ENCODE measurements at places on chromosomes 1 and 21.

- DNase-seq, result no peak
Measured at GRCh38 chr1:42340093-42340492, 5.1 kb upstream of the FOXJ3 start.

DNA sequence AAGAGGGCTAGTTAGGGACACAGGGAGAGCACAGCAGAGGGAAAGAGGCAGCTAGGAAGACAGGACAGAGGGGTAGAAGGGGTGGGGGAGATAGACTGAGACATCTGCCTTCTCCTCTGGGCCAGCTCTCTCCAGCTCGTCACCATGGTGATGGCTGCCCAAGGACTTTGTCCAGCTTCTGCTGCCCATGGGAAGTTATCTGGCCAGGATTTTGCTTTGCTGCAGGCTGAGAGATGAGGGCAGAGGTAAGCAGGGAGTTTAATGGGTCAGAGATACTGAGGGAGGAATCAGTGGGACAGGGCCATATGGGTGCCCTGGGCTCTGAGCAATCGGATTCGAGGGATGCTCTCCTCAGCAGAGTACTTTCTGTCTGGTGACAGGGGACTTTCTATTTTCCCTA lies 34.5 kb upstream of the GPR37L1 start:
- no peak for DNase-seq

DNA sequence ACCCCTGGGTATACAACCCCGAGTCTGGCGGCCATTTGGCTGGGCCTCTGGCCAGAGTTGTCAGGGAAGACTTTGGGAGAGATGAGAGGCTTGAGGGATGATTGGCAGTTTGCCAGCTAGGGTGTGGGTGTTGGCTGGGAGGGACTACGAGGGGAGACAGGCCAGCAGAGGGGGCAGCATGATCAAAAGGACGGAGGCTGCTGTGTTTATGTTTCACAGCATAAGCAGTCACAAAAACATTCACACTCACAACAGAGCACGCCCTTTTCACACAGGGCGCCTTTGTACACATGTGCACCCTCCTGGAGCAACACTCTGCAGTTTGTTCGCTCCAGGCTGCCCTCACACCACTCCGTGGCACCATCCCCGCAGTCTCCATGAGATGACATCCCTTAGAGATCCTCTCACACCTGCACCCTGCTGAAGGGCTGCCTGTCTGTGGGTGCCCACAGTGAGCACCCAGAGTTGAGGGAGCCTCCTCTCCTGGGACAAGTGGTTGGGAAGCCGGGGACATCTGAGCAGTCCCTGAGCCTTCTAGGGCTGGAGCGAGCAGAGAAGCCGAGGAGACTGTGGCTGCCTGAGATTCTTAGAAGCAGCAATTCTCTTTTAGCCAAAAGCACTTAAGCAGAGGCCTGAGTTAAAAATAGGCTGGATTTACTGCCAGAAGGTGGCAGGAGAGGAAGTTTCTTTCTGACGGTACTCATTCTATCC lies 15.4 kb downstream of the EFNA3 start:
- DNase-seq, result no peak

DNA sequence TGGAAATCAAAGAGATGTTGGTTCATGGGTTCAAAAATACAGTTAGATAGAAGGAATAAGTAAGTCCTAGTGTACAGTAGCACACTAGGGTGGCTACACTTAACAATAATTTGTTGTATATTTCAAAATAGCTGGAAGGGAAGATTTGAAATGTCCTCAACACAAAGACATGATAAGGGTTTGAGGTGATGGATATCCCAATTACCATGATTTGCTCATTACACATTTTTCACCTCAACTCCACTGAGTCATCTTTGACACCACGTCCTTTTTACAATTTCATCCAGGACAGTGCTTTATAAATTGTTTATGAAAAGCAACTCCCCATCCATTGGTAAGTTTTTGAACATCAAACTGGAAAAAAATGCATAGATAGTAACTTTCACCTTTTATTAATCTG lies 208.3 kb downstream of the ZC3H11B start:
- no peak for DNase-seq

DNA sequence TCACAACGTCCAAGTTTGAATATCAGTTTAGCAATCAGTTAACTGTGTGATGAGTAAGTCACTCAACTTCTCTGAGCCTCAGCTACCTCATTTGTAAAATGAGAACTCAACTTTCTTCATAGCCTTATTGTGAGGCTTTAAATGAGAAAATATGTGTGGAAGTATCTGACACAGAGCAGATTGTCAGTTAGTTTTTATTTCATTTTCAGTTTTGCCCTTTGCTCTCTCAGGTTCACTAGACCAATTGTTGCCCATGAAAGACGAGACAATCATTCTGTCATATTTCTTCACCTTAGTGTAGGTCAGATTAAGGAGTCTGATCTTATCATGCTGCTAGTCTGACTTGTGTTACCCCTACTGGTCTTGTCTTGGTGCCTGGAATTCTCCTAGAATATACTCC lies 232.8 kb upstream of the PTBP2 start:
- no peak for DNase-seq

- DNase-seq, result peak; percentile 64
Measured at GRCh38 chr1:207823880-207824566, 72.2 kb downstream of the CD46 start.

DNA sequence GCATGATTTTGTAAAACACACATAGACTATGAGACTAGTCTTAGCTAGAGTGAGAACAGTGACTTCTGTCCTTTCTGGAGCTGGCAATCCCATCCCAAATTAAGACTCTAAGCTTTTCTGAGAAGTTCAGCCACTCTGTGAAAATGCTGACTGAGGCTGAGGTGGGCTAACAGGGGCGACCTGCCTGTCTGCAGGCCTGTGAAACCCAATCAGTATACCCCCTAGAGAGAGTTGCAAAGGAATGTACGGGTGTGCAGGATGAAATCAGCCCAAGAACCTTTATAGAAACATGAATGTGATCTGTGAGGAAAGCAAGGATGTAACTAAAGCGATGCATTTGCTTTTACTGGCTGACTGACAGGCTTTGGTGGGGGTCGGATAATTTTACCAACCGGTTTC lies 16.0 kb upstream of the TBX15 start:
- no peak for DNase-seq

GRCh38 chr1:3312310-3312897 lies 142.1 kb upstream of the ARHGEF16 start:
- DNase-seq, result no peak

DNA sequence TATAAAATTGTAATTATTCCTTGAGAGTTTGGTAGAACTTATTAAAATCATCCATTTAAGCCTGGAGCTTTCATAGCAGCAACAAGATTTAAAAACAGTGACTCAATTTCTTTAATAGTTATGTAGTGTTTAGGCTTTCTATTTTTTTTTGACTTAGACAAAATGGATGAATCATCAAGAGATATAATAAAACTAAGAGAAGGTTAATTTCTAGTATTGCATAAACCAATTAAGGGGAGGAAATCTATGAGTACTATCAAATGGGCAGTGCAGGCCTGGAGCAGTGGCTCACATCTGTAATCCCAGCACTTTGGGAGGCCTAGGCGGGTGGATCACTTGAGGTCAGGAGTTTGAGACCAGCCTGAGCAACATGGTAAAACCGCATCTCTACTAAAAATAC lies 416.3 kb upstream of the USP24 start:
- no peak for DNase-seq

- peak; percentile 18 for DNase-seq
Measured at GRCh38 chr1:109796484-109797302, 33.0 kb upstream of the EPS8L3 start.

- DNase-seq, result peak; percentile 28
Measured at GRCh38 chr1:232982238-232982944, 32.0 kb downstream of the NTPCR start.

DNA sequence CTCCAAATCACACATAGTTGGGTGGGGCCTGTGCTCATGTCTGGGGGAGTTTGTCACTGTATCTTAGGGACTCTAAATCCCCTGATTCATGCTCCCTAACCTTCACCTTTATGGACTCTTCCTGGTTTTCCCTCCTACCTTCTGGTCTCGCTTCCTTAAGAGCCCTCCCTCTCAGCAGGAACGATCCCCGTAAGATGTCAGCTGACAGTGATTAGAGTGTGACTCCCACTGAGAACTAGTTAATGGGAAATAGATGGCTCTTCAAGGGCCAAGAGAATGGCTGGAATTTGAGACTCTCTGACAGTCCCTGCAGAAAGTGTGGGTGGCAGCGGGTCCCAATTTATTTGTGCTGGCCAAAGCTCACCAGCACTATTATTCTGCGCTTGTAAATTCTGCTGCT lies 22.0 kb downstream of the LYPD8 start:
- no peak for DNase-seq

DNA sequence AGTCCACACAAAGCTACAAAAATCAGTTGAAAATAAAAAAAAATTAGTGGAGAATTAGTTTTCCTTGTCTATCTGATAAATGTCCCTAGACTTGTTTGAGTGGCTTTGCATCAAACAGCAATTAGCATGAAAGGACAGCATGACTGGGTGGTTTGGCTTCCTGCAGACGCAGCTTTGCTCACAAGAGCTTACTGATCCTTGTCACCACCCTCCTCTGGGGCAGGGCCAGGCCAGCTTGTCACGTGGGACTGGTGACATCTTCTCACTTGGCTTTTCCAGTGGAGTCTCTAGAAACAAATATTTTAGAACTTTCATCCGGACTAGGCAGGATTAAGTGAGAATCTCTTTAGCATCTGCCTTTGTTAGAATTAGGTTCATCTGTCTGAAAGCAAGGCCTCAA lies 76.0 kb upstream of the OLIG2 start:
- no peak for DNase-seq

DNA sequence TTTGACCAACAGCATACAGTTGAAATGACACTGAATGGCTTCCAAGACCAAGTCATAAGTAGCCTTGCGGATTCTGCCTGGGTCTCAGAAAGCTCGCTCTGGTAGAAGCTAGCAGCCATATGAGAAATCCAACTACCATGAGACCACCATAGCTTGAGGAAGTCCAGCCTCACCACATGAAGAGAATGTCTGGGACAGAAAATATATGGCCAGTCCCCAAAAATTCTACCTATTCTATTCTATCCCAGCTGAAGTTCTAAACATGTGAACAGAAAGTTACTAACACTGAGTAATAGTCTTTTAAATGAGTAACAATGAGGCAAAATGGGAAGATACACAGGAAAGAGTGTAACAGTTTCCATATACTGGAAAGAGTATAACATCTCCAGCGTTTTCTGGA lies 9.0 kb downstream of the FMO5 start:
- DNase-seq, result no peak

GRCh38 chr1:163928069-163928468 lies 606.3 kb downstream of the NUF2 start:
- no peak for DNase-seq

GRCh38 chr1:88736633-88737248 lies 52.7 kb downstream of the PKN2 start:
- DNase-seq, result no peak

- no peak for DNase-seq
Measured at GRCh38 chr1:184157394-184157742, 105.8 kb downstream of the TSEN15 start.

GRCh38 chr1:208117409-208117808 lies 126.8 kb downstream of the PLXNA2 start:
- DNase-seq, result no peak

DNA sequence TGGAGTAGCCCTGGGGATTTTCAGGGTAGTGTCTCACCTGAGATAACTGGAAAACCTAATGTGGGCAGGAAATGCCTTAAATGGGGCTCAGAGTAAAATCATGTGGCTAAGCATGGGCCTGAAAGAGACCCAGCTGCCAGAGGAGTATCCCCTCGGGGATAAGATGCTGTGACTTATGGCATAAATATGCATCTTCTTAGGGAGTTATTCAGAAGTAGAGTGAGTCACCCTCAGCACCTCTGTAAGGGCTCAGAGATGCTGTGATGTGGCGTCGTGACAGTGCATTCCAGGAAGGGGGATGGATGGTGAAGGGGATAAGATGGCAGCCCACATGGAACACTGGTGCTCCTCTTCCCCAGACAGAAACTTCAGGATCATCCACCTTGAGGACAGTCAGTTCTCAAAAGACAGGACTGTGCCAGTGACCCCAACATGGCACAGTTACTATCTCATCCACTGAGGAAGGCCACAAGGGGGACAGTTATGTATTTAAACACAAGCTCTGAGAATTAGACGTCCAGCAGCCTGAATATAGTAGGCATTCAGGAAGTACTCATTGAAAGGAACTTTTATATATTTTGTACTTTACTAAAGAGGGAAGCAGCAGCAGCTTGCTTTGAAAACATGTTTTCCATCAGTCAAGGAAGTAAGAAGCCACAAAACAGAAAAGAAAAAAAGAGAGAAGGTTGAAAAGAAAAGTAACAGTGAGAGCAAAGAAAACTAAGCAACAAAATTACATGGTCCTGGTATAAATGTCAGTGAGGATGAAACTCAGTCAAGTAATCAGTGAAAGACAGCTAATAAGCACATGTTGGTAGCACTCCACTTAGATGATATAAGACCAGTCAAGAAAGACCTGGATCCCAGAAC lies 8.3 kb downstream of the IL24 start:
- DNase-seq, result no peak

DNA sequence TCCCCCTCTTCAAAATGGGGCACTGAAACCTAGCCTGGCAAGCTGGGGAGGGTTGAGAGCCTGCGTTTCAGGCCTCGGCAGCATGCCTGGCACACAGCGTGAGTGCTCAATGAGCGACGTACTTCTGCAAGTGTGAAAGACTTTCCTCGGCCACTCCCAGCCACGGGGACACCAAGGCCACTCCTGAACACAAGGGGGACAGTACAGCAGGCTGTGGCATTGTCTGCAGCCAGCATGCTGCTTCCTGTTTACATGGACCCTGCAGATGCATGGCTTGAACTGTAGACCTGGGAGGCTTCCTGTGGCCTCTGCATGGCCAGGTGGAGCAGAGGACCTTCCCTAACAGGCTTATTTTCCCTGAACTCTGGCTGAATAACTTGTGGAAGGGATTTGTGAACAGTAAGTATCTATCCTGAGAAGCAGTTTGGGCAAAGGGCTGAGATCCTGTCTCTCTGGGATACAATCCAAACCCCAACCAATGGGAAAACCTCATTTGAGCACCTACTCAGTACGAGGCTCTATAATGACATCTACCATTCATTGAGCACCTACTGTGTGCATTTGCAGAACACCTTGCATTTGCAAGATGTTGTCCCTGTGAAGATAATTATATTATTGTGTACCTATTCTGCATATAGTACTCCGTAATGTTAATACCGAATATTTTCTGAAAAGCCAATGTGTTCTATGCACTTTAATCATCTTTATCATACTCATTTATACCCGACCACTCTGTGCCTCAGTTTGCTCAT lies 9.9 kb upstream of the HSPG2 start:
- DNase-seq, result no peak

GRCh38 chr1:56077206-56077605 lies 502.2 kb downstream of the PLPP3 start:
- DNase-seq, result no peak

DNA sequence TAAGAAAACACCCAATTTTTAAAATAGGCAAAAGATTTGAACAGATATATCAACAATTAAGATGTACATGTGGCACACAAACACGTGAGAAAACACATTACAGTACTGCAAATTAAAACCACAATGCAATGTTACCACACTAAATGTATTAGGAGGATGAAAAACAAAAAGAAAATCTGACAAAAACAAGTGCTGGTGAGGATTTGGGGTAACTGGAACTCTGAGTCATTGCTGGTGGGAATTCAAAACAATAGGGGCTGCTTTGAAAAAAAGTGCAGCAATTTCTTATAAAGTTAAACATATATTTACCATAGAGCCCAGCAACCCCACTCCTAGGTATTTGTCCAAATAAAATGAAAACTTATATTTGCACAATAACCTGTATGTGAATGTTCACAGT lies 614.1 kb downstream of the SMYD3 start:
- no peak for DNase-seq

Measured in left forelimb (tissue), 1 donor.